ENCODE measurements at places on chromosomes 4 and X. TPM values are rescaled to one million over a fixed set of nuclear protein-coding genes. Genes with fewer than 3 reads are reported as not detected.
A peak's percentile ranks its signal among the peaks of the same experiment; 100 is the strongest.

- no peak for DNase-seq
Measured at GRCh38 chr4:18296411-18296810, 274.9 kb upstream of the LCORL start.

GRCh38 chr4:175531405-175532091, 280.5 kb downstream of the GPM6A start:
- DNase-seq = no peak

DNA sequence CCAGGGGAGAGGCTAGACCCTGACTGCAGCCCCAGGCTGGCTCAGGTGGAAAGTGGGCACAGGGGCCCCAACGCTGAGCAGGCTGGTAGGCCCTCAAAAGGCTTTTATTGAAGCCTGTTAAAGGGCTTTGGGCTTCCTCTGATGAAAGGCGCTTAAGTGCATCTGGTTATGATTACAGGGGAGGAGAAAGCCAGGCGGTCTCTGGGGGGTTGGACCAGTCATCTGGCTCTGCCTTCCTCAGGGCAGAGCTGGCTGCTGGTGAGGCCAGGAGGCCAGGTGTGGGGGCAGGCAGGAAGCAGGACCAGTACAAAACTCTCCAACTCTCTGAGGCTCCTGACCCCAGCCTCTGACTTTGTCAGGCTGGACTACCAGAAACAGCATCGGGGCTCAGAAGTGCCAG, 68.8 kb upstream of the BCOR start:
- peak; percentile 66 for DNase-seq

The MAOB gene
- total RNA-seq = 1.00 TPM

DNA sequence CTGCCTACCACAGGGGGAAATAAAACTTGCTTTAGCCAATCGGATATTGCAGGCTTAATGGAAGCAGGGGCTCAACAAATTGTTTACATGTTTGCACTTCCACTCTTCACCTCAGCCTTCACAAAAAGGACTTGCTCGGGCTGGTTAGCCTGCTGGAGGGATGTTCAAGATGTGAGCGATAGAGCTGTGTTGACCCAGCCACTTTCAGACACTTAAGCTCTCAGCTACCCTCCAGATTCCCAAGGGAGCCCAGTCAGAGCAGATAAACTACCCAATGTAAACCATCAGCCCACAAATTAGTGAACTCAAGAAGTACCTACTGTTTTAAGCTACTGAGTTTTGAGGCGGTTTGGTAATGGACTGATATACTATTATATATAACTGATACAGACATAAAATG, 508.4 kb upstream of the FTHL17 start:
- no peak for DNase-seq

- DNase-seq = peak; percentile 95
Measured at GRCh38 chrX:129980540-129981199, 1.8 kb upstream of the BCORL1 start.

The CT83 gene
- not detected for total RNA-seq

- no peak for DNase-seq
Measured at GRCh38 chrX:68492583-68492982, 6.3 kb upstream of the YIPF6 start.

DNA sequence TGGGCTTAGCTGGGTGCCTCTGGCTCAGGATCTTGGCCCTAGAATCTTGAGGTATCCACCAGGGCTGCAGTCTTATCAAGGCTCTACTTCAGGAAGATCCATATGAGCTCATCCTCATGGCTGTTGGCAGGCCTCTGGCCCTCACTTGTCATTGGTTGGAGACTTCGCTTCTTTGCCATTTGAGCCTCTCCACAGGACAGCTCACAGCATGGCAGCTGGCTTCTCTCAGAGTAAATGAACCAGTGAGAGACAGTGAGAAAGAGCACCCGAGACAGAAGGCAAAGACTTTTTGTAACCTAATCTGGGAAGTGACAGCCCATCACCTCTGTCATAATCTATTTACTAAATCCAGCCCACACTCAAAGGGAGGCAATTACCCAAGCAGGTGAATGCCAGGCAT, 236.8 kb downstream of the GPAT3 start:
- no peak for DNase-seq

- DNase-seq = no peak
Measured at GRCh38 chrX:131942034-131942433, 81.1 kb upstream of the STK26 start.

GRCh38 chr4:20615486-20616260, 84.6 kb upstream of the PACRGL start:
- no peak for DNase-seq

The SYN1 gene
- total RNA-seq = 2.1 TPM

GRCh38 chr4:90357117-90357710, 230.0 kb downstream of the CCSER1 start:
- DNase-seq = peak; percentile 29

GRCh38 chr4:78621395-78621794, 69.8 kb downstream of the ANXA3 start:
- DNase-seq = no peak

GRCh38 chrX:15694941-15695451, 30.4 kb upstream of the CLTRN start:
- no peak for DNase-seq

DNA sequence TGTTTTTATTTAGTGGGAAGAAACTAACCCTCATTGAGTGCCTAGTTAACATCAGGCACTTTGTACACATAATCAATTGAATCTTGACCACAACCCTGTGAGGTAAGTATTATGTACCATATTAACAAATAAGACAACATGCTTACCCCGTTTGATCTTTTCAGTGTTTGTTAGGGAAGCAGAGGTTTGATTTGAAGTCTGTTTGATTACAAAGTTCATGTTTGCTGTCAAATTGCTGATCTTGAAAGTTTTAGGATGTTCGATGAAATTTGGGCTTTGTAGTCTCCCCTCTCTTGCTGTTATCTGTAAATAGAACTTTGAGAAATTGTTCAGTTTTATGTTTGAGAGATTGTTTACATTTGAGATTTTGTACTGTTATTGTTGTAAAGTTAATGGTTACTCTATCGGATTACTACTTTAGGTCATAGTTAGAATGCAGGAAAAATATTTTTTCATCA, 13.4 kb upstream of the ADH4 start:
- DNase-seq = no peak

GRCh38 chrX:23838953-23839352, 56.0 kb downstream of the SAT1 start:
- DNase-seq = no peak

DNA sequence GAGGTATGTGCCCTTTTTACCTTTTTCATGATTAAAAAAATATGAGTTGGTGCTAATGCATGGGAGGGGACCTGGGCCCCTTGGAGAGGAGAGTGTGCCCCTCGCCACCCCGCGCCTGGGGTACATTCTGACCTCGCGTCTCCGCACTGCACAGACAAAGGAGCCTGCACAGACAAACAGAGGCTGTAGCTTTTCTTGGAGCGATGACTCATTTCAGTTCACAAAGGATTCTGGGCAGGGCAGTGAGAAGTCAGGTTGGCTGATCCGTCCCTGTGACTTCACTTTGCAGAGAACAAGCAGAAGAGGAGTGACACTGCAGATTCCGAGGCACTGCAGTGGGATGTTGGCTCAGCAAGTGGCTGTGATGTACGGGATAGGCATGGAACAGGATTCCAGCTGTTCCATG, 82.9 kb downstream of the STOX2 start:
- peak; percentile 63 for DNase-seq

GRCh38 chrX:17525266-17525665, 150.3 kb downstream of the NHS start:
- no peak for DNase-seq

- no peak for DNase-seq
Measured at GRCh38 chrX:39840581-39841093, 257.1 kb downstream of the BCOR start.

The LUZP4 gene
- total RNA-seq = 0.33 TPM

GRCh38 chrX:134459683-134460004, 321 bp upstream of the HPRT1 start:
- no peak for DNase-seq

GRCh38 chr4:14868426-14869395, 133.6 kb upstream of the CPEB2 start:
- DNase-seq = no peak

DNA sequence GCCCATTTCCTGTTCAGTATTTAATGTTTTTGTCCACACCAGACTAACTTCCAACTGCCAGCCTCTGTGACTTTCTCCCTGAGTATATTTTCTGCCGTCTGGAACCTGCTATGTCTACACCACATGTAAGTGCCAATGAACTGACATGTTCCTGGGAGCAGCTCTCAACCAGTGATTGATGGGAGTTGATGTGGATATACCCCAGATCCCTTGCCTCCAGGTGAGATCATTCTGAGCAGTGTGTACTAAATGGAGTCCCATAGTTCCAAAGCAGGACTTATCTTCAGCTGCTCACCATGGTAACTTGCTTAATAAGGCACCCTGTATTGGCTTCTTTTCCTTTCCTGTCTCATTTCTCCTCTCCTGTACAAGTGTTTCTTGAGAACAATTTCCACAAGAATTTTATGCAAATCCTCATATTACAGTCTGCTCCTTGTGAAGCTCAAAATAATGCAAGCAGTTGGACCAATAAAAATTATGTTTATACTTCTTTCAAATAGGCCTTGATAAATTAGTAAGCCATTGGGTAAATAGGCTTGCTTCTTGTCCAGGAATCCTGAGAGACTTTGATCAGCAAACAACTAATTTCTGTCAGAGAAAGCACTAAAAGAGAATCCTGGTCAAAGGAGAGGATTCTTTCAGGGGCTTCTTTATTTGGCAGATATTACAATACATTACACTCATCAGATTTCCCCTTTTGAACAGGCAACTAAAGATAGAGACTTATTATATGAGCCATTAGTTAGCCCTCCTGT, 911.7 kb upstream of the NDST4 start:
- DNase-seq = no peak

DNA sequence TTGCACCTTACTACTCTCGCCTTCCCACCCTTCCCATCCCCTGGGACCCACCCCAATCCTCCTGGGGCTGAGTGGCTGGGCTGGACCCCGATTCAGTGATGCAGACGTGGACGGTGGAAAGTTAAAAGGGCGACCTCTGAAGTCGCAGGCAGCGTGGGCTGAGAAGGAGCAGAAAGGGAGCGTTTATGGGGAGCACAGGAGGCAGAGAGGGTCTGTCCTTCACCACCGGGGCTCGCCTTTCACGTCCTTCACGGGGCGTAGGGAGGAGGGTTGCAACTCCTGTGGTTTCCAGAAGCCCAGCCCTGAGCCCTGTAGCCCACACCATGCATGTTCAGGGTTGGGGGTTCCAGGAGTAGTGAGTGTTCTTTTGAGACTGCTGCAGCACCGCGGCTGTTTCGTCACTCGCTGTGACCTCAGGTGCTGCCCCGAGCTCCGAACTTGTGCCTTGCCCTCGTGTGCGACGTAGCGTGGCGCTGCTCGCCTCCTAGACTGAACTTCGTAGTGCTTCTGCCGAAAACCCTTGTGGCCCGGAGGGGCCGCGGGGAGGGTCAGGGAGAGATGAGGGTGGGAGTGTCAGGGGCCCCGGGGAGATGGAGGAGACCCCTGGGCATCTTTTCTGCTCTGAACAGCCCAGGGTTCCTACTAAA, 1.6 kb downstream of the NHS start:
- DNase-seq = peak; percentile 56

The HSFX1 gene
- total RNA-seq = 0.76 TPM

GRCh38 chrX:149152941-149153340, 352.2 kb downstream of the IDS start:
- DNase-seq = no peak

Data from H7 (cell line).